ENCODE measurements at places on chromosomes 12 and 14. TPM values are rescaled to one million over a fixed set of nuclear protein-coding genes. Genes with fewer than 3 reads are reported as not detected.

GRCh38 chr14:46973295-46973694 lies 321.7 kb upstream of the RPL10L start:
- no peak for DNase-seq

Gene FOXG1
- total RNA-seq = 75.5 TPM

Gene DNAJC22
- total RNA-seq = 0.78 TPM

DNA sequence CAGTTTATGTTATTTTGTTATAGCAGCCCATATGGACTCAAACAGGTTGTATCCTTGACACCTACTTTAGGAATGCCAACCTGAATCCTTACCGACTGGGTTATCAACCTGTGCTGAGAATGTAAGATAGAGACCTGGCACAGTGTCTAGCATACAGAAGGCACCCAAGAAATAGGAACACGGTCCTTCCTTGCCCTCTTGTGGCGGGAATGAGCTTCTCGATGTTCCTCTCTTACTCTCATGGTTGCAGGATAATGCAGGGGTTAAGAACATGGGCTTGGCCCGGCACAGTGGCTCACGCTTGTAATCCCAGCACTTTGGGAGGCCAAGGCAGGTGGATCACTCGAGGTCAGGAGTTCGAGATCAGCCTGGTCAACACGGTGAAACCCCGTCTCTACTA lies 6.5 kb downstream of the C12orf43 start:
- DNase-seq = no peak

Gene TEX22
- total RNA-seq = 0.31 TPM

DNA sequence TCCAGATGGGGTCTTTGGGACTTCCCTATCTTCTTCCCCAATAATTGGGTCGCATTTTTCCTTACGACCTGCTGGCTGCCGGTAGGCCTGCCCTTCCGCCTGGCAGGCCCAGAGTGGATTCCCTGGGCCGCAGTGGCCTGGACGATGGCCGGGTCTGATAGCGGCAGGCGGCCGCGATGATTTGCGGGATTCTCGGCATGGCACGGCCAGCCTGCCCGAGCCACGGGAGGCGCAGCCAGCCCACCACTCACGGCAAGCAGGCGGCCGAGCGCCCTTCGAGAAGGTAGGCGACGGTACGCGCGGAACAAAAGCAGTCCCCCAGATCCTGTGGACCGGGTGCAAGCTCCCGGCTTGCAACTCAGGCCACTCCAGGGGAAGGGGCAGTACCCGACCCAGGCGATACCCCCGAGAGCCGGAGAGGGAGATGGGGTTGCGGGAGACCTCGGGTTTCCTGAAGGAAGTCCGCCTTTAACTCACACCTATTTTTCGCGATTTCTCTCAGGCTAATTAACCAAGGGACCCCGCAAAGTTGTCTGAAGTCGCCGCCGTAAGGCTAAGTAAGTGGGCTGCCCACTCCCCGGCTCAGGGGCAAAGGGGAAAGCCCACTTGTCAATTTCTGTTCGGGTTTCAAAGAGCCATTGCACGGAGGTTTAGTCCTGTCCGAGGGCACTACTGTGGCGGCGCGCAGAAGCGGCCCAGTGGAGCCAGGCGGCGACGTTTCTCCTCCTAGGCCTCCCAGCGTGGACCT lies 1.4 kb upstream of the GSC start:
- no peak for DNase-seq

Gene TMEM132C
- 4.8 TPM for total RNA-seq

GRCh38 chr12:20653871-20654270 lies 41.3 kb upstream of the SLCO1C1 start:
- DNase-seq = no peak

- DNase-seq = no peak
Observed at GRCh38 chr12:128808651-128809050, 15.1 kb downstream of the SLC15A4 start.

- no peak for DNase-seq
Observed at GRCh38 chr12:44830566-44831055, 45.5 kb downstream of the NELL2 start.

DNA sequence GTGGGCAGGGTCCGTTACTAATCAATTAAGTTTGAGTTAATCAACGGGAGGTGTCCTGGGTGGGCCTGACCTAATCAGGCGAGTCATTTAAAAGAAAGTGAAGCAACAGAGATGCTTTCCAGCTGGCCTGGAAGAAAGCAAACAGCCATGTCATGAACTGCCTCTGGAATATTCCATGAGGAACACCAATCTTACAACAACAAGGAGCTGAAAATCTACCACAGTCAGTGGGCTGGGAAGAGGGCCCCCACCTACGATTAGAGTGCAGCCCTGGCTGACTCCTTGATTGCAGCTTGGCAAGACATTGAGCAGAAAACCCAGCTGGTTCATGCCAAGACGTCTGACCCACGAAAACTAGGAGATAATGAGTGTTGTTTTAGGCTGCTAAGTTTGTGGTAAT lies 56.2 kb downstream of the SSPN start:
- DNase-seq = no peak

- no peak for DNase-seq
Observed at GRCh38 chr14:75059642-75060041, 4.2 kb downstream of the ACYP1 start.

Gene FRS2
- total RNA-seq = 66.8 TPM

Gene EIF2S3B
- 1.9 TPM for total RNA-seq

DNA sequence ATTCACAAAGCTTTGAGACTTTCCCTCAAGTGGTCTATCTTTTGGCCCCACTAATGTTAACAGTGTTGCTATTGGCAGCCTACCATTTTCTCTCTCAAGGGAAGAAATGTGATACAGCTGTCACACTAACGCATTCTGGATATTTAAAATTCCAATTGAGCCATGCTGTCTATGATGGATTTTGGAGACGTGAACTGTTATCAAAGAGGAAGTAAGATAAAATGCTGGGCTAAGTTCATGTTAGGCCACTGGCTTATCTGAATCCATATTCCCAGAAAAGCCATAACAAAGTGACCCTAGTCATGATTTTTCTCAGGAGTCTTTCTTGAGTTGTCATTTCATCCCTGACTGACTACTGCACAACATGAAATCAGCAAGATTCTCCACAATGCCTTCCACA lies 200.2 kb downstream of the PHLDA1 start:
- no peak for DNase-seq

Gene PGF
- 2.0 TPM for total RNA-seq

DNA sequence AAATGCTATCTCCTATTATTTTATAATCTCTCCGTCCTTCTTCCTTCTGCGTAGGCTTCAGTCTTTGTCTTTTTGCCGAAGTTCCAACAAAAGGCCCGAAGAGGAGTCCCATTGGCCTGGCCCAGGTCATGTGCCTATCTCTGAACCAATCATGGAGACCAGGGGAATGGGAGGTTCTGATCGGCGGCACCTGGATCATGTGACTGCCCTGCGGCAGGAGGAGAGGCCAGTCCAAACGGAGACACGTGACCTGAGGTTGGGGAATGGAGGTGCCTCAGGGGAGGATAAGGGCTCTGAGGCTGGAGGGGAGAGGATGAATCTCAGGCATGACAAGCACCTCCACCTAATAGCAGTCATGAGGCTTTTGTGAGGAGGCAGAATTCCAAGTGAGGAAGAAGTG lies 86.0 kb downstream of the AACS start:
- no peak for DNase-seq

GRCh38 chr14:65720171-65720570 lies 307.6 kb downstream of the FUT8 start:
- DNase-seq = no peak

Gene MYH6
- total RNA-seq = not detected

Gene TMEM253
- total RNA-seq = not detected

DNA sequence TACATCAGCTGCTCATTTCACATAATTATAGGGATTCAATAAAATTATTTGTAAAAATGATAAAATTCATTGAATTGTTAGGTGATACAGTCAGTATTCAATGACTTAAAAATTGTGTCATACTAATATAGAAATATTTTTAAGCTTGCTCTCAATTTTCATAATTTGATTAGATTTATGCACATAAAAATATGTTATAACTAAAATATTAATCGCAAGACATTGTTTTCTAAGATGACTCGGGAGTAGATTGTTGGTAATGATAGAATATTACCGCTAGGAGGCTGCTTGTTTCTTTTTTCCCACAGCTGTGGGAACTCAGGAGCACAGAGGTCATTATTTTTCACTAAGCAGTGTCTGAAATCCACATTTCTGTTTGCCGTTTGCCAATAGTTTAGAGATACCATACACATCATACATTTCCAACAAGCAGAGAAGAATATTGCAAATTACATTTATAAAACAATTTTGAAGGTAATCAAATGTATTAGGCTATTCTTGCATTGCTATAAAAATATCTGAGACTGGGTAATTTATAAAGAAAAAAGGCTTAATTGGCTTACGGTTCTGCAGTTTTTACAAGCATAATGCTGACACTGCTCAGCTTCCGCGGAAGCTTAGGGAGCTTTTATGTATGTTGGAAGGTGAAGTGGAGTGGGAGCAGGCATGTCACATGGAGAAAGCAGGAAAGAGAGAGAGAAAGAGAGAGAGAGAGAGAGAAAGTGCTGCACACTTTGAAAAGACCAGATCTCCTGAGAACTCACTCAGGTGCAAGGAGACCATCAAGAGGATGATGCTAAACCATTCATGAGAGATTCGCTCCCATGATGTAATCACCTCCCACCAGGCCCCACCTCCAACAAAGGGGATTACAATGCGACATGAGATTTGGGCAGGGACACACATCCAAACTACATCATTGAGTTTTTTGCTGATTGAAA lies 9.2 kb downstream of the CD69 start:
- no peak for DNase-seq

- DNase-seq = no peak
Observed at GRCh38 chr12:48002773-48003218, 1.5 kb downstream of the COL2A1 start.

DNA sequence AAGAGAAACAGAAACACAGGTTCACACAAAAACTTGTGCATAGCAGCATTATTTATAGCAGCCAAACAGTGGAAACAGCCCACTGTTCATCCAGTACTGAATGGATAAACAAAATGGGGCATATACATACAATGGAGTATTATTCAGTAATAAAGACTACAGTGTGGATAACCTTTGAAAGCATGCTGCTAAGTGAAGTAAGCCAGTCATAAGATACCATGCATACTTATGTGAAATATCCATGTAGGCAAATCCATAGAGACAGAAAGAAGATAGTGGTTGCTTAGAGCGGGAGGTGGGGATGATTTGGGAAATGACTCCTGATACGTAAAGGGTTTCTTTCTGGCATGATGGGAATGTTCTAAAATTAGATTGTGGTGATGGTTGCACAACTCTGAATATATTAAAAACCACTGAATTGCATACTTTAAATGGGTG lies 99.4 kb downstream of the CRADD start:
- DNase-seq = no peak

GRCh38 chr12:21476949-21477348 lies 24.5 kb downstream of the RECQL start:
- no peak for DNase-seq

DNA sequence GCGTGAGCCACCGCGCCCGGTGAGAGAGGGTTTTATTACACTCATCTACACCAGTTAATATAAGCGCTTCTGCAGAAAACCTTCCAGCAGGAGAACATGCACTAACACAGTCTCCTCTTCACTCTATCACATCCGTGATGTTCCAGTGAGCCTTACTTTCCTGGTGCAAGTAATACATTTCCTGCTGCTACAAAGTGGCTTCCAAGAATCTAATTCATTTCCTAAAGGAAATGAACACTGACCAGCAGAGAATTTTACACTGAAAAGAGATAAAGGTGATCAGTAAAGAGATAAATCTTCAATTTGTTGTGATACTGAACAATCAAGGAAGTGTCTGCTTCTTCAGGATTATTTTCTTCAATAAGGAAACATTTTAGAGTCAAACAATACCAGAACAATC lies 39.5 kb downstream of the ZFYVE21 start:
- DNase-seq = no peak

- no peak for DNase-seq
Observed at GRCh38 chr12:68538726-68539614, 71.7 kb upstream of the RAP1B start.

Gene PMCH
- not detected for total RNA-seq

DNA sequence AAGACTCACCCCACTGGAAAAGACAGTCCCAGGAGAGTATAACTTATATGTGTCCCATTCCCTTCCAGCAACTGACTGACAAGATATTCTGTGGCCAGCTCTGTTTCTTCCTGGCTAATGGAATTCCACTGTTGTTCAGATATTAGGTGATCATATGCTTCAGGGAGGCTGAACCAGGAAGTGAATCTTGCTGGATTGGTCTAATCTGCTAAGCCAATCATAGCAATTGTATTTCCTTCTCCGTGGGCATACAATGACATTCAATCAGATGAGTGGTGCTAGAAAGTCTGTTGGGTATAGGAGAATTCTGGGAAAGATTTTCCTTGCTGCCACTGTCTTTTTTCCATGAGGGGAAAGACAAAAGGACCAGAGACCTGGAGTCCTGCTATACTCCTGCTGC lies 12.1 kb downstream of the PYGL start:
- no peak for DNase-seq

Gene AQP5
- 0.62 TPM for total RNA-seq

Gene OLR1
- 7.3 TPM for total RNA-seq

Gene RECQL
- total RNA-seq = 43.2 TPM

- no peak for DNase-seq
Observed at GRCh38 chr12:132460571-132460970, 29.4 kb upstream of the FBRSL1 start.

GRCh38 chr12:89179245-89179644 lies 173.1 kb downstream of the DUSP6 start:
- no peak for DNase-seq

GRCh38 chr14:95389471-95390011 lies 69.8 kb upstream of the CLMN start:
- DNase-seq = no peak

DNA sequence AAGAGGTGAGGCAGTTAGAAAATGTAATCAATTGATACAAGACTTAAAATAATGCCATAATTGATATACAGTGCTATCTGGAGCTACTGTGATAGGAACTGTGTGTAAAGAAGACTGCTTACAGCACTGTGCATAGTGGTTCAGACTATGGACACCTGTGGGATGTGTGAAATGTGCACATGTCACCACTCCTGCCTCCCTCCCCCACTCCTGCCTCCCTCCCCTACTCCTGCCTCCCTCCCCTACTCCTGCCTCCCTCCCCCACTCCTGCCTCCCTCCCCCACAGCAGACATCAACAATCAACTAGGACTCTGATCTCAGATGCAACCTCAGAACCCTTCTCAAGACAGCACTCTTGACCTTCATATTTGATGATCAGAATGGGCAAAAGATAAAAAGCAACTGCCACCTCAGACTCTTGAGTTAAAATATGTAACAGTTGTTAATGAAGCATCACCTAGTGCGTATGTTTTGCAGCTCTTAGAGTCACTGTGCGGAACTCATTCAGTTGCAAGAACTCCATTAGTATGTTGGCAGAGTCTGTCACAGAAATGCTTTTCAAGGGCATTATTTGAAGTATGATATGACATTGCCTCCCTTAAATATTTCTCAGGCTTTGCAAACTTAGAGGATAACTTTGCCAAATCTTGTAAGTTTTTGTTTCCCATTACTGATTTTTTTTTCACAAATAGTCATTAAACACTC lies 255.2 kb upstream of the DDHD1 start:
- DNase-seq = no peak

Measured in occipital lobe (tissue), 3 donors.